ENCODE measurements at places on chromosomes 5 and 9. TPM values are rescaled to one million over a fixed set of nuclear protein-coding genes. Genes with fewer than 3 reads are reported as not detected.
A peak's percentile ranks its signal among the peaks of the same experiment; 100 is the strongest.

- peak; percentile 24 for DNase-seq
These were observed 33.5 kb upstream of the CRB2 start for GRCh38 chr9:123322273-123323195.

DNA sequence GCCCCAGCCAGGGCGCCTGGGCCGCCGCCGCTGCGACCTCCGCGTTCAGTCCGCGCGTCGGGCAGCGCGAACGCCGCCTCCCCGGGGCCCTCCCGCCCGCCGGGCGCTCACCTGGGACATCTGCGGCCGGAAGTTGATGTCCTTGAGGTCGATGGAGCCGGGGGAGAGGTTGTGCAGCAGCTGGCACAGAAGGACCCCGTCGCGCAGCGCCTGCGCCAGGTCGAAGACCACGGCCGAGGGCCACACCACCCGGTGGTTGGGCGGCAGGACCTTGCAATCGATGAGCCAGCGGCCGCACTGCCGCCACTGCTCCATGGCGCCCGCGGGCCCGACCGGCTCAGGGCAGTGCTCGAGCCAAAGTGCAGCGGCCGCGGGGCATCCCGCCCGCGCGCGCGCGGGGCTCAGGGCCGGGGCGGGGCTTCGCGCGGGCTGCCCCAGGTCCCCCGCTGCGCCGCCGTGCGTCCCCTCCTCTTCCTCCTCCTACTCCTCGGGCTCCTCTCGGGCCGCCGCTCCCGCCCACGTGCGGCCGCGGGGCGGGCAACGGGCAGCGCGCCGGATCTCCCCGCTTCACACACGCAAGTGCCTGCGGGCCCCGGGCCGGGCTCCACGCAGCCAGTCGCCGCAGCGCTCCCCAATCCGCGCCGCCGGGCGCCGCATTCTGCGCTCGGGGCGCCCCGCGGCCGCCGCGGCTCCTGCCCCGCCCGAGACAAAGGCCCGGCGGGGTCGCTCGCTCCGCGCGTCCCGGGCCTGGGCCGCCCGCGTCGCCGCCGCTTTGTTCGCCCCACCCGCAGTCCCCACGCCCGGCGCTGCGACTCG is at the start of gene VAV2:
Gene VAV2 (minus strand): TSS at position 361 of the 816 bp plus-strand sequence. CDS start 46 bp downstream, at position 315.
- DNase-seq = peak; percentile 82

GRCh38 chr5:59745415-59745863 is 148.1 kb downstream of the PDE4D start:
- DNase-seq = peak; percentile 30

GRCh38 chr5:50646591-50646990 is 19.8 kb upstream of the PARP8 start:
- no peak for DNase-seq

DNA sequence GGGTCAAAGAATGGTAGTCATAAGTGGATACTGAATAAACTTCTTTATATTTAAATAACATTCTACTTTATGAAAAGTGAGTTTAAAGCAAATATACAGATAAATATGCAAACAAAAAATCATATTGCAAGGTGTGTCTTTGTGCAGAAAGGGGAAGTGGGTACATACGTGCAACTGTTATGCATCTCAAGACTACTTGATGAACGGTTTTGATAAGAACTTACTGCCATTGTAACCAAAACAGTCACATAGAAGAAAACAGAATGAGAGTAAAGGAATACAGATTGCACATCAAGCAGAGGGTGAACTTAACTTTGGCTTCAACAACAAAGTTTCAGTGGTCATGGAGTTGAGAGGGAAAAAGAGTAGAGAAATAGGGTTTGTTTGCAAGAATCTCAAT is 9.9 kb downstream of the CAMK4 start:
- DNase-seq = no peak

DNA sequence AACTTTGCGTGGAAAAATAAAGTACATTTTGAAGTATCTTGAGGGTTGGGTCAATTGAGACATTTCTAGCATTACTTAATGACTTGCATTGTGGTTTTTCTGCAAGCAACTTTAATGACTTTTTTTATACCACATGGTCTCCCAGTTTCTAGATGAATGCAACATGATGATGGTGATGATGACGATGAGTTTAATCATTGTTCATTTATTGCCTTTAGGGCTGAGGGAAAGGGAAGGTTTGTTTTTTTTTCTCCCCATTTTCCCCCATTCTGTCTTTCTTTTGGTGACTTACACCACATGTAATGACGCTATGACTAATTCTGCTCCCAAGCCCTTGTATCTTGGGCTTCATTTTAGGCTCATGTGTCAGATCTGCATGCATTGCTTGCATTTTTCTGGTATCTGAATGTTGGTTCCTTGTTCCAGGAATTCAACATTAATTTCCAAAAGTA is 57.7 kb upstream of the NXNL2 start:
- DNase-seq = no peak

DNA sequence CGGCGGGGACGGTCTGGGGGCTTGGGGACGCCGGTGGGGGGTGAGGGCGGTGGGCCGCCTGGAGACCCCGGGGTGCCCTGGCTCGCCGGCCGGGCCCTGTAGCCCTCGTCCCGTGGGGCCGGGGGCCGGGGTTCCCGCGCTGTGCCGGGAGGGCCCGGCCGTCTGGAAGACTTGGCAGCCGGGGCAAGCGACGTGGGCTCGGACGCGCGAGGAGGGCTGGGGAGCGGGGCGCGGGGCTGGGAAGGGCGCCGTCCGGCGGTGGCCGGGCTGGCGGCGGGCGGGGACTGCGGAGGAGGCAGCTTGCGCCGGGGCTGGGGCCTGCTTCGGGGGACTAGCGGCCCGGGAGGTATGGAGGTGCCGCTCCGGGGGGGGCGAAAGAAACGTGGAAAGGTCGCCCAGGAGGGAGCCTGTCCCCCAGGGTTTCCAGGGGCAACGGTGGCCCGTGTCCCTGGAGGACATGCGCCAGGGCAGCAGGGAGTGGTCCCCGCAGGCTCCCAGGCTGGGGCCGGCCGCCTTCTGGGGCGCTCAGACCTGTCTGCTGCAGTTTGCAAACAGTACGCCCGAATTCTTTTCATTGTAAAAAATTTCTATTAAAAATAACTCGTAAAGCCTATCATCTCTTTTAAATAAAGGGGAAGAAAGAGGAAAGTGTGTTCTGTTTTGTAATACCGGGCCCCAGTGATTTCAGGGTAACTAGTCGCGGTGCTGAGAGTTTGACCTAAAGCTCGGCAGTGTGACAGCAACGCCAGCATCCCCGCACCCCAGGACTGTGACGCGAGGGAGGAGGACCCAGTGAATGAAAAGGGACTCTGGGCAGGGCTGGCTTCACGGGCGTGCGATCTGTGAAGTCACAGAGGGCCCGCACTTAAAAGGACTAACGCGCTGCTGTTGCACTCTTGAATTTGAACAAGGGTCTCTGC is 752 bp upstream of the ANKH start:
- DNase-seq = peak; percentile 86

- DNase-seq = no peak
These were observed 64.4 kb downstream of the MAP1B start for GRCh38 chr5:72171667-72172066.

GRCh38 chr5:29161399-29162291 is 2031.8 kb upstream of the CDH6 start:
- no peak for DNase-seq

DNA sequence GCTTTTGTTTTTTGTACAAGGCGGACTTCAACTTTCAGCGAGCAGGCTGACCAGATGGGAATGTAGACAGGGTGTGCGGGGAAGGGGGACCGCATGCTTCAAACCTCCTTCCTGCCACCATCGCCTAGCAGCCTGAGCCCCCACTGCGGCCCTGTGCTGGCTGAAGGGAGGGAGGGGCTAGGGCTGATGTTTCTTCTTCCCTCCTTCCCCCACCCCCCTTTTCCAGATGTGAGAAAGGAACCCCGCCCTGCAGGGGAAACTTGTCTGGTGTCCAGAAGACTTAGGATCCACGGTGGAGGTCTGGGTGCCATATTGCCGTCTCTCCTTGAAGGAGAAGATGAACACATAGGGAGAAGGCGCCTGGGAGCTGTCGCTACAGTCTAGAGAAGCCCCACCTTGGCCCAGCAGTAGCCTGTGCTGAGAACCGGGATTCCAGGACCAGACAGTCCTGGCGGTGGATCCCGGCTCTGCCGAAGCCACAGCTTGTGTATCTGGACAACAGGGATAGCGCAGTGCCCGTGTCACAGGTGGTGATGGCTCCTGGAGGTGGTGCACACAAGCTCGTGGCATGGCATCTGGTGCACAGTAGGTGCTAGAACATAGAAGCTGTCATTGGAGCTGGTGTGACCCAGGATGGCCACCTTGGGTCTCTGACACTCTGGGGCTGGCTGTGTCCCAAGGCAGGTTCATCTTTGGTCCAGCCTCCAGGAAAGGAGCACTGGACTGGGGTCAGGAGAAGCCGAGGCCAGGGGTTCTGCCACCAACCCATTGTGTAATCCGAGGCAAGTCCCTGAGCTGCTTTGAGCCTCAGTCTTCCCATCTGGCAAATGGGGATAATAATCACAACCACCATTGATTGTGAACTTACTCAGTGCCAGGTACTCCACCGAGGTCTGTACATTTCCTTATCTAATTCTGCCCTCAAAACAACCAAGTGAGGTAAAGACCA is 205.6 kb downstream of the C9orf50 start:
- DNase-seq = no peak

GRCh38 chr5:137833463-137833862 is 34.2 kb upstream of the MYOT start:
- no peak for DNase-seq

GRCh38 chr5:80798166-80798565 is 143.4 kb upstream of the DHFR start:
- DNase-seq = no peak

AGXT2 gene
- total RNA-seq = not detected

TAF11L3 gene
- not detected for total RNA-seq

RPS14 gene
- 1,133 TPM for total RNA-seq

OBP2B gene
- not detected for total RNA-seq

MLANA gene
- total RNA-seq = not detected
